Suprapubic skin (tissue), 4 donors: ENCODE measurements at places on chromosomes 5 and 9. TPM values are rescaled to one million over a fixed set of nuclear protein-coding genes. Genes with fewer than 3 reads are reported as not detected.

Gene PDLIM4
- 111 TPM for total RNA-seq

Gene SEMA5A
- 30.5 TPM for total RNA-seq

Gene SPINK4
- not detected for total RNA-seq

- no peak for DNase-seq
These were observed 4.1 kb upstream of the ZFYVE16 start for GRCh38 chr5:80403782-80404181.

DNA sequence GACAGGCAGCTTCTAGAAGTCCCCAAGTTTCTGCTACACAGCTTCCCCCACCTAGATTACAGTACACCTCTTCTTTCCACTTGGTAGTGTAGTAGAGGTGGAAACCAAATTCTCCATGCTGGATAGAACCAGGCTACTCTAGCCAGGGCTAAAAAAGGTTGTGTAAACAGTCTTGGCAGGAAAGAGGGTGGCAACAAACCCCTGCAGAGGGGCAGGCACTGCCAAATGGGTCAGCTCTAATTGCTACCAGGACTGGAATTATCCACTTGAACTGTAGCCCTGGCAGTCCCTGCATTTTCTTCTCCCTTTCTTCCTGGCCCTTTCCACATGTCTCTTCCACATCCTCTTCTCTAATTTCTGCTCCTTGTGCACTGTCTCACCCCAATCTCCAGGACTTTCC, 24.8 kb downstream of the RANBP3L start:
- DNase-seq = no peak

- no peak for DNase-seq
These were observed 282.9 kb upstream of the MAP3K1 start for GRCh38 chr5:56532466-56532865.

- DNase-seq = no peak
These were observed 84.1 kb downstream of the FEM1C start for GRCh38 chr5:115460472-115460871.
